Stimulated activated effector memory CD8-positive, alpha-beta T cell treated with anti-CD3 and anti-CD28 coated beads, Interleukin-12 subunit alpha, Interleukin-12 subunit beta, amount 100 ng/mL, for 72 hours (primary cell): ENCODE measurements at places on chromosomes 12 and 14.

DNA sequence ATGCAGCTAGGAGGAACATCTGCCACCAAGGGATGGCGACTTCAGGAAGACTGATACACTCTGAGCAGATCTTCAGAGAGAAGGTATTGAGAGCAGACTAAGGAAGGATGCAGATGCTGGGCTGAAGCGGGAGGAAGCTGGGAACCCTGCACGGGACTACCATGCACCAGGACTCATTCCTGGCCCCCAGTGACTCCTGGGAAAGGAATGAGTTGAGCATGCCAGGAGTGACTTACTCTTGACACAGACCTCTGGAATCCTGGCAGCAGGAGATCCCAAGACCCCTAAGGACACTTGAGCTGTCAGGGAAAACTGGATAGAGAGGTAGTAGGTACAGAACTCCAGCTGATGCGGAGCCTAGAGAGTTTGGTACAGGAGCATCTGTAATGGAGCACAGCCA lies 336.1 kb downstream of the RPS29 start:
- DNase-seq, result no peak

- no peak for DNase-seq
Measured at GRCh38 chr14:103241531-103241930, 92.5 kb upstream of the EIF5 start.

DNA sequence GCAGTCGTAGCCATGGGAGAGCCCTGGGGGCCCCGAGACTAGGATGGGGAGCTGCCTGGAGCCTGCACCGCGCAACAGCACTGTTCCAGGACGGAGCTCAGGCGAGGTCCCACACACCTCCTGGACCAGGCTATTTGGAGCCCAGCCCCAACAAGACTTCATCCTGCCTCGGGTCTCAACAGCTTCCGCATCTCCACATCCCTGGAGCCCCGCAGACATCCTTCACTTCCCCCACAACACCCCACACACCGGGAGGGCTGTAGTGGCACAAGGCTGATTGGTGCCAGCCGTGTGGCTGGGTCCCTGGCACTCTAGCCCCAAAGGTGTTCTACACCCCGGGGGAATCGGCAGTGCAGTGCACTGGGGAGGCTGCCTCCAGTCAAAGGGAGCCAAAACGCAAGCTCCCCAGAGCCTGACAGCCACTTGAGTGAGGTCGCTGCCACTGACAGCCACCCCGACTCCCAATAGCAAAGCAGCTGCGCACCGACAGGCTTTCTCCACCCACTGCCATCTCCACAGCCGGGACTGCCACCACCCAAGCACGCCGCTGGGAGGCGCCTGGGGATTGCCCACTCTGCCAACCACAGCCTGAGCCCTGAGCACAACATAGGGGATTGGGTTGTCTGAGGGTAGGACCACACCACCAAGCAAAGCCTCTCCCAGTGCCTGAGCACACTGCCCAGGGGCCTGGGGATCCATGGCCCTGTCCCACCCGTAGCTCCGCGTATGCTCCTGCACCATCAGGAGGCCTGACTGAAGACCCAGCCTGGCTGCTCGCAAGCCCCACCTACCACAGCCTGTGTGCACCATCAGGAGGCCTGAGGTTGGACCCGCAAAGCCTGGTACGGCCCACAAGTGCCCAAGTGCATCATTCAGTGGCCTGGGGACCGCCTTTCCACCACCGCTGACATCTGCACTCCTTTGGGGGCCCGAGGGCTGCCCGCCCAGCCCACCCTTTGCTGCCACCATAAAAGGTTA lies 13.2 kb upstream of the KLRF1 start:
- peak; percentile 95 for DNase-seq

- DNase-seq, result no peak
Measured at GRCh38 chr12:27057543-27057942, 24.8 kb downstream of the C12orf71 start.

GRCh38 chr14:68619790-68620574 lies 172.9 kb downstream of the ZFP36L1 start:
- no peak for DNase-seq

DNA sequence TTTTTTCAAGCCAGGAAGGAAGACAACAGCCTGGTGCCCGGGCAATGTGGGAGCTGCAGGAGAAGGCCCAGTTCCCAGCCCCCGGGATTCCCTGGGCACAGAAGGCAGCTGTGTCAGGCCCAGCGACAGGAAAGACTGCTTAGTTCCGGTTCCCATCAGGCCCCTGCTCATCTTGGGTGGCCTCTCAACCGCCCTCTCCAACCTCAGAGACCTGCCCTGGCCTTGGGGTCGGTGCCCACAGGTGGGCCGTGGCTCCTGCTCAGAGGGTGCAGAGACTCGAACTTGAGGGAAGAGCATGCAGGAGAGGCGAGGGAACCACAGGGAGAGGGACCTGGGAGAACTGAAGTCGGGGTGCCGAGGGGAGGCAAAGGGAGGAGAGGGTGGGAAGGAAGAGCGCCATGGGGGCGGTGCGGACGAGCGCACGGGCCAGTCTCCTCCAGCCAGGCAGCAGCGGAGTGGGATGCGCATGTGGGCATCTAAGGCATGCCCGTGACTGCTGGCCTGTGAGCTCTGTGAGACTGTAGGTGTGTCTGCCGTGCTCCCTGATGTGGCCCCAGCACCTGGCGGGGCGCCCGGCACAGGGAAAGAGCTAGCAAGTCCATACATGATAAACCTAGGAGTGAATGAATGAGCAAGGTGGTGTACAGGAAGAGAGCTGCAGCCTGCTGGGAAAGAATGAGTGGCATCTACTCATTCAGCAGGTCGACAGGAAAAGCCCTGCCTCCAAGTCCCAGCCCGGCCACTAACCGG lies 42.7 kb downstream of the SSH1 start:
- no peak for DNase-seq

DNA sequence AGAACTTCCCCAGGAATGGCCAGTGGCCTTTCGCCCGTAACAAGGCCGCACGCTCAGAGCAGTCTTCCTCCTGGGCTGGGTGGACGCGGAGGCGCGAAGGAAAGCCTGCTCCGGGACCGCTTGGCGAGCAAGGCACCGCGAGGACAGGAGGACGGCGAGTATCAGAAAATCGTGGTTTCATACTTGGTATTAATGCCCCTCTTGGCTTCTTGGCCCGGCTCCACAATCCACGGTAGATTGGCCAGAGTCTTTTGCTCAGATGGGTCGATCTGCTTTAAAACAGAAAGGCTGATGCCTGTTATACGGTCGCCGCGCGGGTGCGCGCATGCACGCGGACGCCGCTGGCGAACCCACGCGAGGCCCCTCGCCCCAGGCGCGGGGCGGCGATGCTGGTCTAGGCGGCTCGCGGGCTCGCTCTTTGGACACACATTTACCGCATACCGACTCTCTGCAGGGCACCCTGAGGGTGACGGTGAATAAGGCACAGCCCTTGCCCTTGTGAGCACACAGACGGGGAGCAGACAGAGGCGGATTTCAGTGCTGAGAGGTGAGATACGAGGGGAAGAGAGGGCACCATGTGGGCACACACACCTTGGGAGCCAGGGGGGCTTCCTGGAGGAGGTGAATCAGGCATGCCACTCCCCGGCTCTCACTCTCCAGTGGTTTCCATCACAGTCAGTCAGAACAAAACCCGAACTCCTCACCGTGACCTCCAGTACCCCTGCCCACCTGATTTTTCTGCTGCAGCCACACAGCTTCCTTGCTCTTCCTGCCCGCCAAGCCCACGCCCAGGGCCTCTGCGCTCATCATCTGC lies 100.7 kb downstream of the APAF1 start:
- DNase-seq, result peak; percentile 14

GRCh38 chr12:26246483-26247164 lies 51.3 kb downstream of the SSPN start:
- no peak for DNase-seq

- no peak for DNase-seq
Measured at GRCh38 chr12:124515981-124516380, 51.4 kb downstream of the NCOR2 start.

GRCh38 chr12:124232654-124232987 lies 62.3 kb upstream of the RFLNA start:
- no peak for DNase-seq

DNA sequence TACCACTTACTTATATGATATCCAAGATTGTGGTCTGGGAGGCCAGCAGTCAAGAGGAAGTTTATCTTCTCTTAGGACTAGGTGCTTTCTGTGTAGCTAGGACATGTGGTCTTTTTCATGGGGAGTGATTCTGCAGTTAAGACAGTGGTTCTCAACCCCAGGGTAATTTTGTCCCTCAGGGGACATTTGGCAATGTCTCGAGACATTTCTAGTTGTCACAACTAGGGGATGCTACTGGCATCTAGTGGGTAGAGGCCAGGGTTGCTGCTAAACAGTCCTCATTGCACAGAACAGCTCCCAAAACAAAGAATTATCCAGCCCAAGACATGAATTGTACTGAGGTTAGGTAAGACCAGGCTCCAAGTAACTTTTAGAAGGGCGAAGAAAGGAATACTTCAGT lies 20.0 kb downstream of the AMDHD1 start:
- DNase-seq, result no peak

GRCh38 chr14:27366596-27366995 lies 768.8 kb upstream of the NOVA1 start:
- DNase-seq, result no peak
